ENCODE measurements at places on chromosomes 13 and 19. TPM values are rescaled to one million over a fixed set of nuclear protein-coding genes. Genes with fewer than 3 reads are reported as not detected.

DNA sequence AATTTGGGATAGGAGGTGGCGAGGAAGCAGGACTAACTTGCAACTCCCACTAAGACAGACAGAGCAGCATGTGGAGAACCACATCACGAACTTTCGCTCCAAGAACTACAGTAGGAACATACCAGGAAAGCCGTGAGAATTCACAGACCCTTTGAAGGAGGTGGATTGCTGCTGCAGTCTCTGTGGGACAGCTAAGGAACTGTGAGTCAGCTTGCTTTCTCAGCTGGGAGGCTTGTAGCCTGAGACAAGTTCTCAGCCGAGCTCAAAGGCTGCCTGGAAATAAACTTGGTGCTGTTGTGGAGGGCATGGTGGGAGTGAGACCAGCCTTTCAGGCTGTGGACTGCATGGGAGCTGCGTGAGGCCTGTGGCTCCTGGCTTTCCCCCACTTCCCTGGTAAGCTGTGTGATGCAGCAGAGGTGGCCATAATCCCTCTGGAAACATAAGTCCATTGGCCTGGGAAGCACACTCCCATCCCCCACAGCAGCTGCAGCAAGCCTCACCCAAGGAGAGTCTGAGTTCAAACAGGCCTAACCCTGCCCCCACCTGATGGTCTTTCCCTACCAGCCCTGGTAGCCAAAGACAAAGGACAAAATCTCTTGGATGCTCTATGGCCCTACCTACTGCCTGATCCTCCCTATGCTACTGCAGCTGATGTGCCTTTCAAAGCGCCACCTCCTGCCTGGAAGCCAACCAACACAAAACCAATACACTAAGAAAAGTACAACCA is 441.1 kb upstream of the HTR2A start:
- no peak for DNase-seq

- no peak for DNase-seq
Measured at GRCh38 chr13:75725736-75726135, 89.6 kb downstream of the LMO7 start.

DNA sequence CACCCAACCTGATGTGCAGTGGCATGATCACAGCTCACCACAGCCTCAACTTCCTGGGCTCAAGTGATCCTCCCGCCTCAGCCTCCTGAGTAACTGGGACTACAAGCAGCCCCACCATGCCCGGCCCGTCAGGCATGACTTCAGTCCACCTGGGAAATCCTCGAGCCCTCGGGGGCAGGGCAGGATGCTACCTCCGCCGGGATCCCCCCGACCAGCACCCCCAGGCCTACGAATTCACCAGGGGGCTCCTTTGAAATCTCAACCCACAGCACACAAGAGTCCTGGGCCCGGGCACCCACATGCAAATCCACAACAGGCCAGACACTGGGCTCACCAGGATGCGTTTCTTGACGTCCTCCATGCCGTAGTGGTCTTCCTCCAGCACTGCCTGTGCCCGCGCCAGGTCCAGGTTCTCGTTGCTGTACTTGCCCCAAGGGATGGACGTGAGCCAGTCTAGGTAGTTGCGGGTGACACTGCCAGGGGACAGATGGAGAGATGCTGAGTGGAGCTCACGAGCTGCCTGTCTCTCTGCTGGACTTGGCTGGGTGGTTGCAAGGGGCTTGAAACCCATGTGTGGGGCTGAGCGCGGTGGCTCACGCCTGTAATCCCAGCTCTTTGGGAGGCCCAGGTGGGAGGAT is 10.5 kb downstream of the RPL36 start:
- DNase-seq = no peak

DNA sequence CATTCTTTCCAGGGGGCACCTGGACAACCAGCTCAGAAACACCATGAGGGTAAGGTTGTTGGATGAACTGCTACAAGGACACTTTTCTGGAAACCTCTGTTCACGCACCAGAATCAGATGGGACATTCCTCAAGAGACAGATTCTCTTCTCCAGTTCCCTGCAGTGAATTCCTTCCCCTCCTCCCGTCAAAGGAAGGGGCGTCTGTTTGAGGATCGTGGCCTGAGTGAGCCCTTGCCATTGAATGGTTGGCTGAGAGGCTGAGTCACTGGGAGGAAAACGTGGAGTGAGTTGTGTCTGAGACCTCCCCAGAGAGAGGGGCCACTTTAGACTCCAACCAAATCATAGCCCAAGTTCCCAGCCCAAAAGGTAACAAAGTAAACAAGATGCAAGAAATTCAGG is 79.4 kb upstream of the ZNF507 start:
- DNase-seq = no peak

GRCh38 chr13:43804461-43805070 is 17.8 kb upstream of the ENOX1 start:
- DNase-seq = peak; percentile 74

DNA sequence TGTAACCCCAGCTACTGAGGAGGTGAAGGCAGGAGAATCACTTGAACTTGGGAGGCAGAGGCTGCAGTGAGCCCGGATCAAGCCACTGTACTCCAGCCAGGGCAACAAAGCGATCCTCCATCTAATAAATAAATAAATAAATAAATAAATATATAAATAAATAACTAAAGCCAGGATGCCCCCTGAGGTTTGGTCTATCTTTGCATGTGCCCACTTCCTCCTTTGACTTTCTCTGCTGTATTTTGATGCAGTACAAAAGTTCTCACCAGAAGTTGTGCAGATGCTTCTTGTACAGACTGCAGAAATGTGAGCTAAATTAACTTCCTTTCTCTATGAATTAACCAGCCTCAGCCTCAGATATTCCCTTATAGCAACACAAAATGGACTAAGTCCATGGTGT is 6.5 kb upstream of the N4BP2L2 start:
- DNase-seq = no peak

DNA sequence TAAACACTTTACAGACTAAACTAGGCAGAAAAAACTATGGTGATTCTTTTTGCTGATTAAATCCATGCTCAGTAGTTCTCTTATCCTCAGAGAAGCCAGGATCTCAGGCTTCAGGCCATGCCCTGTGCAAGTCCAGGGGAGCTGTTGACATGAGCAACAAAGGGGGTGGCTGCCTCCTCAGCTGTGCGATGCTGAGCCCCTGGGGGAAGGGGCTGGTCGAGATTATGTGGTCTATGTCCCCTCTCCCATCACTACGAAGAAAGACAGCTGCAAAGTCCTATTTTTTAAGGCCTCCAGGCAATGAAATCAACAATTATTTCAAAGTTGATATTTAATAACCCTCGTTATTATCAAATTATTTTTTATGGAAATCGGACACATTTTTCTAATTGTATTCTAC is 37.0 kb downstream of the IRS2 start:
- DNase-seq = no peak

DNA sequence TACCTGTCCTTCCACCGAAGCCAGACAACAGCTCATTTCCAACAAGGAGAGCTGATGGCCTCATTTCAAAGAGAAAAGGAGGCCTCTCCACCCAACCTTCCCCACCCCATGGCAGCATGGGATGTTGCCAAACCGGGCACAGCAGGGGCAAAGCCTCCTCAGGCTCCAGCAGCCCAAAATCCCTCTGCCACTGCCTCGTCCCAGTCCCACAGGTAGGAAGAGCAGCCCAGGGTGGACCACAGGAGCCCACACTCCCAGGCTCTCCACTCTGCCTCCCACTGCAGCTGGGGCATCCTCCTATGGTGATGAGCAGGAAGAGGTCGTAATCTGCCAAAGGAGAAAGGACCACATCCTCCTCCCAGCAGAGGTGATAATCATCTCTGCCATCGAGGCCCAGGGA is 50.9 kb downstream of the PEPD start:
- DNase-seq = no peak

GRCh38 chr19:4068047-4068966 is 1.6 kb upstream of the ZBTB7A start:
- DNase-seq = no peak

GRCh38 chr19:41296433-41296871 is 13.5 kb upstream of the CCDC97 start:
- no peak for DNase-seq

- DNase-seq = no peak
Measured at GRCh38 chr13:113397608-113398425, 33.9 kb upstream of the GRTP1 start.

GRCh38 chr19:12159773-12160414 is 3.0 kb upstream of the ZNF136 start:
- no peak for DNase-seq

The ACP5 gene
- total RNA-seq = 0.26 TPM

The NPHS1 gene
- not detected for total RNA-seq

The CLDND2 gene
- total RNA-seq = not detected

The NMRK2 gene
- not detected for total RNA-seq

The IFNL2 gene
- total RNA-seq = not detected
